Ovary (tissue), 10 donors: ENCODE measurements at places on chromosomes 16 and 17. TPM values are rescaled to one million over a fixed set of nuclear protein-coding genes. Genes with fewer than 3 reads are reported as not detected.

Gene PHB1
- 123 TPM for total RNA-seq

- H3K27ac ChIP-seq, result no peak overlapping the region
- no peak for DNase-seq
- no peak overlapping the region for H3K4me3 ChIP-seq
- H3K4me1 ChIP-seq, result peaks cover 4% of the 10 kb centered on the region
- H3K36me3 ChIP-seq, result no peaks in the 10 kb centered on the region
Observed at GRCh38 chr16:88287219-88287618, 95.5 kb upstream of the ZNF469 start.

DNA sequence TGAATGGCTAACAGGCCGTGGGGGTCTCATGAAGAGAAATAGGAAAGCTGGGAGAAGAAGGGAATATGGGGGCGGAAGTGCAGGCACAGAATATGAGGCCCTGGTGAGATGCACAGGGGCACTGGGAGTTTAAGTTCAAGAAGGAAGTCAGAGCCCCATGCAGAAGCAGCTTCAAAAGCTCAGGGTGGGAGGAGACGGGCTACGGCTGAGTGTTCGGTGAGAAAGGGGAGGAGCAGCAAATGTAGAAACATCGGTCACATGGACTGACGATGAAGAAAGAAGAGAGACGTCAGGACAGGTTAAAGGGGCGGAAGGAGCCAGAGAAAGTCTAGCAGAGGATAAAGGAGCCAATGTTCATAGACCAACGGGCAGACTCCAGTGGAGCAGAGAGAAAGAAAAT lies 204.5 kb upstream of the ZFHX3 start:
- no peaks in the 10 kb centered on the region for H3K36me3 ChIP-seq
- no peak for DNase-seq
- no peak overlapping the region for H3K4me3 ChIP-seq
- H3K27me3 ChIP-seq, result no peaks in the 10 kb centered on the region
- H3K27ac ChIP-seq, result no peak overlapping the region
- H3K4me1 ChIP-seq, result no peaks in the 10 kb centered on the region

Gene EPX
- total RNA-seq, result not detected

DNA sequence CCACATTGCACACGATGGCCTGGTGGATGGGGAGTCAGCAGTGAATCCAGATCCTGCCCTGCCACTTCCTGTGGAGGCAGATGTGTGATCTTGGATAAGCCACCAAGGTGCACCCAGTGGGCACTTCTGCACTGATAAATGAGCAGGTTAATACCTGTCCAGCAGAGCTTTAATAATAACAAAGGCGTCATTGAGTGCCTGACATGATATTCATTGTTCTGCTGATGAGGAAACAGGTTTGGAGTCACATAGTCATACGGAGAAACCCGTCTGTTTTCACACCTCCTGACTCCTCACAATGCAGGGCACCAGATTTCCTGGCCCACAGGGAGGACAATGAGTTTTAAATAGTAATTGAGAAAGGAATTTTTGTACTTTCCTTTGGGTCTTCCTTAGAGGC lies 324.6 kb upstream of the CDH5 start:
- H3K27ac ChIP-seq, result no peak overlapping the region
- no peaks in the 10 kb centered on the region for H3K36me3 ChIP-seq
- no peak for DNase-seq

- no peaks in the 10 kb centered on the region for H3K36me3 ChIP-seq
- DNase-seq, result peak; percentile 83
- peak overlapping the region; percentile 67 for H3K27ac ChIP-seq
- H3K27me3 ChIP-seq, result no peaks in the 10 kb centered on the region
- H3K4me1 ChIP-seq, result peaks cover 19% of the 10 kb centered on the region
Observed at GRCh38 chr16:84933774-84934631, 77.3 kb downstream of the ZDHHC7 start.

DNA sequence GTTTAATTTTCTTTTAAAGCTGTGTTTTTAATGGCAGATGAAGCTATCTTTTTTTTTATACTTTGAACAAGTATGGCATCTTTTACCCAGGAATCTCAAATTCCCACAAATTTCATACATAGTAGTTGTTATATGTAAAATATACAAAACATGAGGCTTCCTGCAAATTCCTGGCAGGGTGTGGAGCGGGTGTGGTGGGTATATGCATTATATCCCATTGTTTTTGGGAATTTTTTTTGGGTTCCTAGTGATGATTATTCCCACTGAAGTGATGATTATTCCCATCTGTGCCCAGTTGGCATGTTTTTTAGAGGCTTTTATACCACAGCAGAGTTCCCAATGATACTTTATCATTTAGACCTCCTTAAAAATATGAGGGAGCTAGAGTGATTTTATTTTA lies 320.4 kb downstream of the ZFHX3 start:
- H3K36me3 ChIP-seq, result no peaks in the 10 kb centered on the region
- no peak overlapping the region for H3K4me3 ChIP-seq
- DNase-seq, result no peak
- H3K4me1 ChIP-seq, result no peaks in the 10 kb centered on the region
- no peaks in the 10 kb centered on the region for H3K27me3 ChIP-seq

DNA sequence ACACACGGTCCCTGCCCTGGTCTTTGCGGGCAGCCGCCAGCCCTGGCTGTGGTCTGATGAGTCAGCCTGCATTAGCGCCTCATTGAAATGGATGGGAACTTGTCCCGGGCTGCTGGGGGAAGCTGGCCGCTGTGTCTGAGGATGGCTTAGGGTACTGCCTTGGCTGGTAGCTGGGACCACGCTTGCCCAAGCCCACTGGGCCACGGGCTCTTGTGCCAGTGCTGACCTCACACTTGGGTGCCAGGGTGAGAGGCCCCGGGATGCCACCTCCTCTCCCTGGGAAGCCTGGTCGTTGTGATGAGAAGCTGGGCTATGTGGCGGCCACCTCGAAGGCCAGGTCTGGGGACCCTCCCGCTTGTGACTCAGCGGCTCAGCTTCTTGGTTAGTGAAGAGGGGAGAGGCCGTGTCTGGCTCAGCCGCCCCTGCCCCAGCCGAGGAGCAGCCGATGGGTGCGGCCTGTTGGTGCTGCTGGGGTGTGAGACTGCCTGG lies 10.7 kb downstream of the CACNA1H start:
- H3K27ac ChIP-seq, result no peak overlapping the region
- H3K27me3 ChIP-seq, result no peaks in the 10 kb centered on the region
- H3K4me1 ChIP-seq, result peaks cover 39% of the 10 kb centered on the region
- H3K4me3 ChIP-seq, result no peak overlapping the region

- H3K36me3 ChIP-seq, result no peaks in the 10 kb centered on the region
- no peak overlapping the region for H3K27ac ChIP-seq
- no peak overlapping the region for H3K4me3 ChIP-seq
- no peaks in the 10 kb centered on the region for H3K4me1 ChIP-seq
Observed at GRCh38 chr17:4482338-4483011, 16.2 kb upstream of the SPNS2 start.

GRCh38 chr17:78450696-78451345 lies 72.4 kb downstream of the PGS1 start:
- no peak overlapping the region for H3K27ac ChIP-seq
- no peak for DNase-seq
- no peaks in the 10 kb centered on the region for H3K36me3 ChIP-seq
- no peaks in the 10 kb centered on the region for H3K27me3 ChIP-seq

Gene ZP2
- not detected for total RNA-seq

DNA sequence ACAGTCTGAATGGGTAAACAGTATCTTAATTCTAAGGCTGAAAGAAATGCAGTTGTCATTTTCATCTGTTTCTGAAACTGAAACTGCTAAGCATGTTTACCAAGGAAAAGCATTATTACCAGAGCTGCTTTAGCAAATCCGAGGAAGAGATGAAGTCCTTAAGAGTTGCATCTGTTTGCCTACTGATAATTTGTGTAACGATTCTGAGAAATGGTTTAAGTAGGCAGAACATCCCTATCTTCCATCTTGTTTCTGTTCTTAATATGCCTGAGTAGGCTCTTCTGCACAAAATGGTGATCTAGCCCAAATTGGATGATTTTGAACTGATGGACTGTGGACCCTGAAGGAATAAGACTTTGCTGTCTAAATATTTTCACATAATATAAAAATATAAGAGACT lies 34.9 kb downstream of the NUP93 start:
- H3K27ac ChIP-seq, result no peak overlapping the region
- DNase-seq, result no peak
- H3K36me3 ChIP-seq, result no peaks in the 10 kb centered on the region
- no peaks in the 10 kb centered on the region for H3K4me1 ChIP-seq

Gene OTOA
- total RNA-seq, result 0.13 TPM
